CD4-positive, alpha-beta T cell treated with Interleukin-12 subunit alpha and Interleukin-12 subunit beta, for 1 hour (primary cell): ENCODE measurements at places on chromosomes 4 and X.

DNA sequence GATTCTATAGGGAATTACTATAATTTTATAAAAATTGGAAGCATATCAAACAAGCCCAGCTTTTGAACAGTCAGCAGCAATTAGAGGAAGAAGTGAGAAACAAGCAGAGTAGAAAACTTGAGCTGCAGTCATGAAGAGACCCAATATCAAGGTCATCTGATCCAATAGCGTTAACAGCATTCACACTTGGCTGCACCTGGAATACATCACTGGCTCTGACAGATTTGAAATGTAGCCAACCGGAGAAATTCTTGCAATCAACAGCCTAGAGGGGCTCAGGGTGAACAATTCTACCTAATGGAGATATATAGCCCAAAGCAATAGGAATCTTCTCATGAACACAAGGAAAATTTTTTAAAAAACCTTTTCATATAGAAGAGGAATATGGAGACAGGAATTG is 13.6 kb downstream of the DDX53 start:
- no peak for DNase-seq

GRCh38 chr4:147110473-147111367 is 165.1 kb upstream of the TTC29 start:
- no peak for DNase-seq

DNA sequence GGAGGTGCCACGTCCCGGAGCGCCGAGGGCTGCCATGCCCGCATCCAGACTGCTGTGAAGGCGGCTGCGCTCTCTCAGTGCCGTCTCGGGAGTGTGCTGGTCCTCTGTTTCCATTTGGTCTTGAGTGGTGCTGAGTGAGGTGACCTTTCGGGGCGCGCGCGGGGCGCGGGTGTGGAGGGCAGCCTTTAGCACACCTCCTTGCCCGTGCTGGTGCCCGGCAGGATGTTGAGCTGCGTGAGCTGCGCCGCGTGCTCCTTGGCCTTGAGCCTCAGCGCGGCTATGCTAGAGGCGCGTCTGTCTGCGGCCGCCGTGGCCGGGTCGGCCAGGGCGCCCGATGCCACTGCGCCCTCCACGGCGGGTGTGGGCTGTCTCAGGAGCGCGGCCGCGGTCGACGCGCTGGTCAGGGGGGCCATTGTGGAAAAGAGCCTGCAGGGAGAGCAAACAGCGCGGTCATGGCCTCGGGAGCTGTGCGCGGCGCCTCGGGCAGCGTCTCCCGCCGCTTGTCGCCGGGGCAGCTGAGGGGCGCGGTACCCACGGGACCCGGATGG is 11.2 kb downstream of the ARX start:
- no peak for DNase-seq

- no peak for DNase-seq
These were observed 50.8 kb downstream of the ANAPC10 start for GRCh38 chr4:145047151-145047550.

DNA sequence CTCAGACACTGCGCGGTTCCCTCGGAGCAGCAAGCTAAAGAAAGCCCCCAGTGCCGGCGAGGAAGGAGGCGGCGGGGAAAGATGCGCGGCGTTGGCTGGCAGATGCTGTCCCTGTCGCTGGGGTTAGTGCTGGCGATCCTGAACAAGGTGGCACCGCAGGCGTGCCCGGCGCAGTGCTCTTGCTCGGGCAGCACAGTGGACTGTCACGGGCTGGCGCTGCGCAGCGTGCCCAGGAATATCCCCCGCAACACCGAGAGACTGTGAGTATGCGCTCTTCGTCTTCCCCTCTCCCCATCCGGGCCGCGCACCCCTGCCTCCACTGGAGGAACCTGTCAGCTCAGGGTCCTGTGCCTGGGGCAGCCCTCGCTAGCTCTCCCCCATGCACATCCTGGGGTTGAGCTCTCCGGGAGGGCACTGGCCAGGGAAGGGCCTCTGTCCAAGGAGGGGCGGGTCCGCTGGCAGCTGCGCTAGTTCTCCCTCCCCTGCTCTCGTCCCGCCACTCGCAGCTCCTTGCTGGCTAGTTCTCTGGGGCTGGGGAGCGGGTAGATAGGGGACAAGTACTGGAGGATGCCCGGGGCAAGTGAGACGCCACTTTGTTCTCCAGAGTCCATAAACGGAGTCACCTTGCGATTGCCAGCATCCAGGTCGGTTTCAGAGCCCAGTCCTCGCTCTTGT is 2.2 kb downstream of the SLIT2 start:
- no peak for DNase-seq

DNA sequence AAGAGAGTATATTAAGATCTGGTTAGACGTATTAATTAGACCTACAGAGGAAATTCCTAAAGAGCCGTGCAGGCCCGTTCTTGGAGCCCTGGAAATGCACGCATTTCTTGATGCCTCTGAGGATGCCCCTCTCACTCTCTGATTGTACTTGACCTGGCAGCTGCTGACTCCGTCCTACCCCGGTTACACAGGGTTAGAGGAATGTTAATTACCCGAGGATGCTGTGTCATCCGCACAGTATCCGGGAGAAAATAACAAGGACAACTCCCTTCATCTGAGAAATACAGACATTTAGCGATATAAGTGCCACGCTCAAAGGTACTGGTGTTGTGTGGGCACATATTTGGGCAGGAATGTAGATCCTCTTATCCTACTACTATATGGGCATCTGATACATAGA is 404.6 kb upstream of the FAT1 start:
- no peak for DNase-seq

DNA sequence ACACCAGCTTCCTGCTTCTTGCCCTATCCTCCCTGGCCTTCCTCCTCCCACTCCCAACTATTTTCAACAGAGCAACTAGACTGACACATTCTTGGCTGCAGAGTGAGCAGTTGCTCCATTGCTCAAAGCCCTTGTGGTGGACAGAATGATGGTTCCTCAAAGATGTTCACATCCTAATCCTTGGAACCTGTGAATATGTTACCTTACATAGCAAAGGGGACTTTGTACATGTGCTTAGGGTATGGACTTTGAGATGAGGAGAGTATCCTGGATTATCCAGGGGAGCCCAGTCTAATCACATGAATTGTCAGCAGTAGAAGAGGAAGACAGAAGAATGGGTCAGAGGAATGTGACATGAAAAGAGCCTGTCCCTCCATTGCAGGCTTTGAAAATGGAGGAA is 24.9 kb upstream of the HOPX start:
- no peak for DNase-seq

DNA sequence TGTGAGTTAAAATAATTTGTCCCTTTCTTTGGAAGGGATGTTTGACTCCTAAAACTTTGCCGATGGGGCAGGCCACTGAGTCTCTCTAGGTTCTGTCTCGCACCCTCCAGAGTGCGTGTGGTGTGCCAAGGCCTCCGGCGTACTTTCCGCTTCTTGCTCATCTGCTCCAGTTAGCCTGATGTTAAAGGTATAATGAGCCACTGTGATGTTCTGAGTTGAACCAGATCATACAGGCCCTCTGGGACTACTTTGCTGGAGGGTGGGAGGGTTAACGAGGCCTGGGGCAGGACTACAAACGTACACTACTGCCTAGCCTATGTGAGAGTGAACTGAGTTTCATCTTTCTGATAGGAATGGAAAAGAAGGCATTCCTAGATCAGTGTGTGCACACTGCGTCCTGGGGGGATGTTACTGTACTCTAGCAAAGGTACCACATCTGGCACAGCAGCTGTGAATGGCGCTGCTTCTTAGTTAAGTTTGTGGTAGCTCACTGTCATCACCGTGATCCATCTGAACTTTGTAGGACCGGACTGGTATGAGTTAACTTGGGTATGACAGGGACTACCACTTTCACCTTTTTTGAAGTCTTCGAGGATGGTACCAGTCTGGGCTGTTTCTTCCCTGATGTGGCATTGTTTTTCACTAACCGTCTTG is 60.2 kb downstream of the RGS12 start:
- DNase-seq = no peak

- no peak for DNase-seq
These were observed 14.7 kb upstream of the PDE6B start for GRCh38 chr4:610411-611261.

- no peak for DNase-seq
These were observed 76.0 kb upstream of the GIMD1 start for GRCh38 chr4:106444557-106444956.

DNA sequence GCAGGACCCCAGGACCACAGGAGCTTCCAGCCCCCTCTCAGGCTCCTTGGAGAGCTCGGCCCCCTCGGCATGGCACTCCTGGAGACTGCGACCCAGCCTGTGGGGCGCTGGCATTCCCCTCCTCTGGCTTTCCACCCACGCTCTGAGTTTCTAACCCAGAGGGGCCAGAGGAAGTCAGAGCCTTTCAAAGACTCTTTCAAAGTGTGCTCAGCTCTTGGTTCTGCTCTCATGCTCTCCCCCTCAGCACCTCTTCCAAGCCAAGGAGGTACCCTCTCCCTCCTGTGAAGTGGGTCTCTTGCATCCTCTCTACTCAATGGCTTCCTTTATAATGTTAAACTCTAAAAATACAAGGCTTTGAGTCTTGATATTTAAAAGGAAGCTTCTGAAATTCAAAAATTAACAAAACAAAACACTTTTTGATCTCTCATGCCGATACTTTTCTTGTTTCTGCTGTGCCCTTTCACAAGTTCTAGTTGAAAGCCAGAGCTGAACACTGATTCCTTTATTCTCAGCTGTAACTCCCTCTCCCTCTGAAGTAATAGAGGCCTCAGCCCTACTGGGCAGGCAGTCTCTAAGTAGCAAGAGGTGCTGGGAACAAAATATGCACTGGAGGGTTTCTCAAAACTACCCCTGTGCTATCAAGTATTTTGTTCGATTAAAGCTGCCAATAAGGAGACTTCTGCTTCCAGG is 82.8 kb downstream of the NAT8L start:
- DNase-seq = no peak

DNA sequence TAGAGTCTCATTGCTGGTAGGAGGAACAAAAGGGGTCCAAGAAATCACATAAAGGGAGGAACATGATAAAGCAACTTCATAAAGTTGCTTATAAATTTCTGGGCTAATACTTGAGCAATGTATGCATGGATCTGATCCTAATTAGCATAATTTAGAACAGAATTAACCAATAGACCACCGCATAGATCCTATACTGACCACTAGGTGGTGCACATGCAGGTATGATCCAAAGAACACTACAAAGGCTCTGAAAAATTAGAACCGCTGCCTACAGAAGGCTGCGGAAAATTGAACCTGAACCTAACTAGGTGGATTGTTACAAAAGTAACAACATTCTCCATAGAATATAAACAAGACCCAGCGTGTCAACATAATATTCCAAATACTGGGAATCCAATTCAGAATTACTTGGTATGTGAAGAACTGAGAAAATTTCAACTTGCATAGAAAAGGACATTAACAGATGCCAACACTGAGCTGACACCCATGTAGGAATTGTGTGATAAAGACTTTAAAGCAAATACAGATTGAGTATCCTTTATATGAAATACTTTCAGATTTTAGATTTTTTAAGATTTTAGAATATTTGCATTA is 23.3 kb downstream of the BRCC3 start:
- DNase-seq = peak; percentile 59
